Activated T-cell treated with anti-CD3 and anti-CD28 coated beads, Interleukin-2, amount 50 U/mL, for 72 hours (primary cell): ENCODE measurements at places on chromosomes 4 and X. TPM values are rescaled to one million over a fixed set of nuclear protein-coding genes. Genes with fewer than 3 reads are reported as not detected.

The MAP9 gene
- 9.9 TPM for total RNA-seq

The RIBC1 gene
- 0.46 TPM for total RNA-seq

The SSX4 gene
- not detected for total RNA-seq

The PRPS1 gene
- 85.2 TPM for total RNA-seq

The PGRMC1 gene
- total RNA-seq: 36.3 TPM

The IGFBP7 gene
- total RNA-seq: not detected

The TSPAN7 gene
- 0.60 TPM for total RNA-seq

The MAGEC1 gene
- not detected for total RNA-seq

The PRKG2 gene
- not detected for total RNA-seq

The DAPP1 gene
- 40.7 TPM for total RNA-seq

The C4orf36 gene
- total RNA-seq: not detected

The ATP6AP2 gene
- 58.4 TPM for total RNA-seq

The OTUD4 gene
- 50.0 TPM for total RNA-seq

The INPP4B gene
- 67.3 TPM for total RNA-seq

The SEL1L3 gene
- total RNA-seq: 27.7 TPM

The STOX2 gene
- 0.19 TPM for total RNA-seq

The MXRA5 gene
- total RNA-seq: not detected

The CNOT6L gene
- 223 TPM for total RNA-seq

The SLITRK2 gene
- not detected for total RNA-seq

The SNX25 gene
- total RNA-seq: 17.9 TPM

The SSX2B gene
- total RNA-seq: not detected

The LIMCH1 gene
- total RNA-seq: not detected

The DGKK gene
- not detected for total RNA-seq

The TLR2 gene
- 0.70 TPM for total RNA-seq

The ADGRL3 gene
- not detected for total RNA-seq

The TMEM255A gene
- total RNA-seq: not detected

The LAMTOR3 gene
- 20.7 TPM for total RNA-seq

The TDO2 gene
- not detected for total RNA-seq

The GUF1 gene
- total RNA-seq: 26.0 TPM

The CCDC149 gene
- 0.19 TPM for total RNA-seq

The HSFX2 gene
- total RNA-seq: 0.39 TPM

The PAGE3 gene
- not detected for total RNA-seq

The GLUD2 gene
- total RNA-seq: 0.26 TPM

The GAGE2A gene
- not detected for total RNA-seq
